ENCODE measurements at places on chromosomes 6 and 20. TPM values are rescaled to one million over a fixed set of nuclear protein-coding genes. Genes with fewer than 3 reads are reported as not detected.

RNF144B gene
- total RNA-seq = 0.53 TPM

ZNF341 gene
- 4.4 TPM for total RNA-seq

IPCEF1 gene
- 0.02 TPM for total RNA-seq

PTPRK gene
- total RNA-seq = 18.5 TPM

DEFB112 gene
- not detected for total RNA-seq

NFATC2 gene
- 7.7 TPM for total RNA-seq

MED23 gene
- total RNA-seq = 5.7 TPM

GFOD1 gene
- total RNA-seq = 1.8 TPM

RIPOR3 gene
- total RNA-seq = 0.09 TPM

TP53RK gene
- total RNA-seq = 11.3 TPM

XKR7 gene
- total RNA-seq = not detected

ITPR3 gene
- 37.0 TPM for total RNA-seq

TBC1D32 gene
- 1.7 TPM for total RNA-seq

EDN3 gene
- 0.10 TPM for total RNA-seq

POPDC3 gene
- 30.1 TPM for total RNA-seq

TMEM14B gene
- 161 TPM for total RNA-seq

C20orf141 gene
- not detected for total RNA-seq

SRSF12 gene
- 0.80 TPM for total RNA-seq

DNMT3B gene
- total RNA-seq = 4.6 TPM

MLN gene
- not detected for total RNA-seq

TUBB2A gene
- 80.3 TPM for total RNA-seq

CBLN4 gene
- total RNA-seq = not detected

CFAP61 gene
- total RNA-seq = 0.45 TPM

EYA2 gene
- 3.2 TPM for total RNA-seq

CDH26 gene
- 0.18 TPM for total RNA-seq

CYP21A2 gene
- not detected for total RNA-seq

TAGAP gene
- total RNA-seq = not detected

BCAS1 gene
- 0.53 TPM for total RNA-seq

PDYN gene
- total RNA-seq = not detected

LY6G6F gene
- total RNA-seq = not detected

CD109 gene
- total RNA-seq = 26.7 TPM

FITM2 gene
- 7.2 TPM for total RNA-seq

CDKN1A gene
- total RNA-seq = 203 TPM

All from A549 treated with CpdA at 1 μM for 4 hours (cell line).